ENCODE measurements at places on chromosomes 2 and 18. TPM values are rescaled to one million over a fixed set of nuclear protein-coding genes. Genes with fewer than 3 reads are reported as not detected.
A peak's percentile ranks its signal among the peaks of the same experiment; 100 is the strongest.

FOXI3 gene
- not detected for total RNA-seq

ST6GAL2 gene
- not detected for total RNA-seq

RALBP1 gene
- total RNA-seq, result 31.9 TPM

SULT6B1 gene
- not detected for total RNA-seq

DNA sequence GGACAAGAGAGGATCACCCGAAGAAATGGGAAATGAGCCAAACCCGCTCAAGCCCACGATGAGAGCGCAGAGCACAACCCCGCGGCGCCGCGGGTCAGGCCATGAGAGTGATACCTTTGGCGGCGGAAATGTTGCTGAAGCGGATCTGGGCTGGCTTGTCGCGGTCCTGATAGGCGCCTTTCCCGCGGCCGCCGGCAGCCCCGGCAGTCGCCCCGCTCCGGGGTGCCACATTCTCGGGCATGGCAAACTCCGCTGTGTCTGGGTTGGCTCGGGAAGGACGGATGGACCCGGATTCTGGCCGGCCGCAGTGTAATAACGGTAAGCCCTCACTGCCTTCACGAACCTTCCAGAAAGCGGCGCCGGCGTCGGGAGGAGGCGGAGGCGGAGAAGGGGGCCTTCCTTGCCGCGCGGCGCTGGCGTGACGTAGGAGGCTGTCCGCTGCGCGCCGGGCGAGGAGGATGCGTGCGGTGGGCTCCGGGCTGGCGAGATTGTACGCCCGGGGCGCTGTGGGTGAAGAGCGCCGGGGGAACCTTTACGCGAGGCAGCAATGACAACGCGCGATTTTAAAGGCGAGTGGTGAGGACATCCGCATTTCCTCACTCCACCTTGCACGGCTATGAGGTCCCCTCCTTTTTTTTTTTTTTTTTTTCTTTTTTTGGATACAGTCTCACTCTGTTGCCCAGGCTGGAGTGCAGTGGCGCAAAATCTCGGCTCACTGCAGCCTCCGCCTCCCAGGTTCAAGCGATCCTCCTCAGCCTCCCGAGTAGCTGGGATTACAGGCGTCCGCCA lies at the start of gene CCT4:
CCT4 (minus strand) TSS at position 390 of the 789 bp plus-strand sequence; CDS start at position 241, 149 bp downstream.
- no peaks in the 10 kb centered on the region for H3K27me3 ChIP-seq
- H3K36me3 ChIP-seq, result peaks cover 44% of the 10 kb centered on the region

GRCh38 chr2:239609607-239610310 lies 208.9 kb upstream of the HDAC4 start:
- no peaks in the 10 kb centered on the region for H3K4me1 ChIP-seq
- H3K4me3 ChIP-seq, result no peak overlapping the region
- no peak for DNase-seq
- no peak overlapping the region for H3K27ac ChIP-seq

DNA sequence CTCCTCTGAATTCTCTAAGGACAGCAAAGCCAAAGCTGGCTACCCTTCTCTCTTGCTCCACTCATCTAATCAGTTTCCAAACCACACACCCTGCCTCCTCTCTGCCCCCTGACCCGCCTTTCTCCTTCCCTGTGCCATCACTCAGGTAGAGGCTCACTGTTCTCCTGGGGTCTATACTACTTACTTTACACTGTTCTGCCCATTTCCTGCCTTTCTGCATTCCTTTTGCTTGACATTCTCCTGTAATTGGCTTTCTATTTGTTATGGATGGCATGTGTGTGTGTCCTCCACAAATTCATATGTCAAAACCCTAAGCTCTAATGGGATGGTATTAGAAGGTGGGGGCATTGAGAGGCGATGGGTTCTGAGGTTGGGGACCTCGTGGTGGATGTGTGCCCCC lies 675.2 kb upstream of the ID2 start:
- no peaks in the 10 kb centered on the region for H3K36me3 ChIP-seq
- no peaks in the 10 kb centered on the region for H3K4me1 ChIP-seq
- peaks cover 9% of the 10 kb centered on the region for H3K27me3 ChIP-seq
- no peak overlapping the region for H3K4me3 ChIP-seq
- no peak for DNase-seq

GRCh38 chr2:168167511-168168263 lies 79.7 kb downstream of the STK39 start:
- no peak overlapping the region for H3K4me3 ChIP-seq
- no peak for DNase-seq
- no peaks in the 10 kb centered on the region for H3K27me3 ChIP-seq
- H3K36me3 ChIP-seq, result peaks cover 21% of the 10 kb centered on the region

- H3K4me1 ChIP-seq, result peaks cover 14% of the 10 kb centered on the region
- H3K27ac ChIP-seq, result no peak overlapping the region
- H3K36me3 ChIP-seq, result no peaks in the 10 kb centered on the region
- H3K4me3 ChIP-seq, result no peak overlapping the region
- peaks cover 16% of the 10 kb centered on the region for H3K27me3 ChIP-seq
Observed at GRCh38 chr2:68659081-68659480, 15.7 kb downstream of the PROKR1 start.

DNA sequence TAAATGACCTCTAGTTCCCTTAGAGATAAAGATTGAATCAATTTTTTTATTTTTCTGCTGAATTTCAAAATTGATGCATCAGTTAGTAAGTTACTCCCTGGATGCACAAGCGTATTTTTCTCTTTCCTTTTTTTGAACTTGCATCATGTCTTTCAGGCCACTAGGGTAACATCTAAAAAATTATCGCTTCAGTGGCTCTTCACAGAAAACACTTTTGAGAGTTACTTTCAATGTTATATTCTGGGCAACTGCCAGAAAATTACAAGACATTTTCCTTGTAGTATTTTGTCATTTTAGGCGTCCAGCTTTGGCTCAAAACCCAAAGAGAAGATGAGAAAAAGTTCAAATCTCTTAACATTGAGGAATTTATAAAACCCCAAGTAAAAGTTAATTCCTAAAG lies 59.8 kb downstream of the DSEL start:
- no peaks in the 10 kb centered on the region for H3K4me1 ChIP-seq
- no peak for DNase-seq
- H3K36me3 ChIP-seq, result no peaks in the 10 kb centered on the region
- no peak overlapping the region for H3K27ac ChIP-seq

DNA sequence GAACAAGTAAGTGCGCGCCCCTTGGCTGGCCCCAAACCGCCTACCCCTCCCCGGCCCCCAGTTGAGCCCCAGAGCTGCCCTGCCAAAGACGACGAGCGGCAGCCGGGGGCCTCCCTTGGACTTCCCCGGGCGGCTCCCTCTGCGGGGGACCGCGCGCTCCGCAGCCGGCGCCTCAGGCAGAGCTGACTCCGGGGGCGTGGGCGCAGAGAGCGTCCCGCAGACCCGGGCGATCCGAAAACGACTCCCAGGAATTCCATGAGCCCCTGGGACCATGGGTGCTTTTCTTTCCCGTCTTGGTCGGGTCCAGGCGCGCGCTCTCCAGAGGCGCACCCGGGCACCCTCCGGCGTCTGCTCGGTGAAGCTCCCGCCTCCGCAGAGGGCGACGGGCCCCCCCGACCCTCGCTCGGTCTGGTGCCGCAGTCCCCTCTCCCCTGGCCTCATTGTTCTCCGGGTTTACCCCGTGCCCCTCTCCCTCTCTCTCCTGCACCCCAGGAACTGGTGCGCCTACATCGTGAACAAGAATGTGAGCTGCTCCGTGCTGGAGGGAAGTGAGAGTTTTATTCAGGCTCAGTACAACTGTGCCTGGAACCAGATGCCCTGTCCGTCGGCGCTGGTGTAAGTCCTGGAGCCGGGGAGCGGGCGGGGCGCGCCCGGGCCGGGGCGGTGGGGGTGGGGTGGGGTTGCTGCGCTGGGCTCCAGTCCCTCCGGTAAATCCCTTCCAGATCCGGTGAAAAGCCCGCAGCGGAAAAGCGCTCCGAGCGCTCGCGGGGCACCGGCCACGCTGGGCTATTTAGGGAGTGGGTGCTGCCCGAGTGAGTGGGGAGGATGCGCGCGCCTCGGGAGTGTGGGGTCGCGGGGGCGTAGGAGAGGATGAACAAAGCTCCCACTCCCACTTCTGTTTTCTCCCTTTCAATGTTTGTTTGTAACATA lies 776 bp downstream of the EMILIN2 start:
- H3K27me3 ChIP-seq, result peaks cover 8% of the 10 kb centered on the region
- peaks cover 23% of the 10 kb centered on the region for H3K36me3 ChIP-seq
- H3K4me3 ChIP-seq, result peak overlapping the region; percentile 96
- DNase-seq, result peak; percentile 69

DNA sequence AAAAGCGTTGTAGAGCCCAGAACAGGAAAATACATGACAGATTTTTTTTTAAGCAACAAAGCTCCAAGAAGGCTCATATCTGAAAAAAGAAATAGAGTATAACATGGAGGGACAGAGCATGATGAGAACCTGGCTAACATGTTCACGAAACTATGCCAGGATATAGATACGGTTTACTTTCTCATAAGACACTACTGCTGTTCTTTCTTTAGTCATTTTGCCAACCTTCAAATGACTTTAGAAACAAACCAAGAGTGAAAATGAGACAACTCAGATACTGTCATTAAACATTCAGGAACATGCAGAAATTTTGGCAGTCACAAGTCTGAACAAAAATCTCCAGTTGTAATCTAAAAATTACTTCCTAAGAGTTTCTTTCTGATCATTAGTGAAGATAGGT lies 14.3 kb downstream of the LPIN2 start:
- H3K4me1 ChIP-seq, result peaks cover 29% of the 10 kb centered on the region
- no peak overlapping the region for H3K4me3 ChIP-seq
- DNase-seq, result no peak
- H3K36me3 ChIP-seq, result peaks cover 13% of the 10 kb centered on the region
- H3K27ac ChIP-seq, result no peak overlapping the region

Data from activated B cell treated with CpG ODN at 0.5 μM for 24 hours (primary cell).